Stimulated activated CD4-positive, alpha-beta T cell treated with anti-CD3 and anti-CD28 coated beads, TNF-alpha, amount 100 ng/mL, for 48 hours (primary cell): ENCODE measurements at places on chromosomes 11 and 22.

DNA sequence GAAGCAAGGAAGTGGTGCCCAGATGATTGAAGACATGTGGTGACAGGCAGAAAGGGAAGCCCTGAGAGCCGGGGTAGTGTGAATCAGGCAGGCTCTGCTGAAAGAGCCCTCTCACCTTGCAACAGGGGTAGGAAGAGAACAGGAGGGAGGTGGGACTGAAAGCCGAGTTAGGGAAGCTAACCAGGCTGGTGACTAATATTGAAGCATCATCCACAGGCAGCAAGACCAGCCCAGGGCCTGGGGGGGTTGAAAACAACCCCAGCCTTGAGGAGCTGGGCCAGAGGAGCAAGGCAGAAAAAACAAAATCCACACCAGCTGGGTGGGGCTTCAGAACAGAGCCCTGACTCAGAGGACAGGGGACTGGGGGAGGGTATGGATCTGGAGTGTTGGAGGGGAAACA lies 35.0 kb upstream of the CRTAM start:
- DNase-seq: no peak

DNA sequence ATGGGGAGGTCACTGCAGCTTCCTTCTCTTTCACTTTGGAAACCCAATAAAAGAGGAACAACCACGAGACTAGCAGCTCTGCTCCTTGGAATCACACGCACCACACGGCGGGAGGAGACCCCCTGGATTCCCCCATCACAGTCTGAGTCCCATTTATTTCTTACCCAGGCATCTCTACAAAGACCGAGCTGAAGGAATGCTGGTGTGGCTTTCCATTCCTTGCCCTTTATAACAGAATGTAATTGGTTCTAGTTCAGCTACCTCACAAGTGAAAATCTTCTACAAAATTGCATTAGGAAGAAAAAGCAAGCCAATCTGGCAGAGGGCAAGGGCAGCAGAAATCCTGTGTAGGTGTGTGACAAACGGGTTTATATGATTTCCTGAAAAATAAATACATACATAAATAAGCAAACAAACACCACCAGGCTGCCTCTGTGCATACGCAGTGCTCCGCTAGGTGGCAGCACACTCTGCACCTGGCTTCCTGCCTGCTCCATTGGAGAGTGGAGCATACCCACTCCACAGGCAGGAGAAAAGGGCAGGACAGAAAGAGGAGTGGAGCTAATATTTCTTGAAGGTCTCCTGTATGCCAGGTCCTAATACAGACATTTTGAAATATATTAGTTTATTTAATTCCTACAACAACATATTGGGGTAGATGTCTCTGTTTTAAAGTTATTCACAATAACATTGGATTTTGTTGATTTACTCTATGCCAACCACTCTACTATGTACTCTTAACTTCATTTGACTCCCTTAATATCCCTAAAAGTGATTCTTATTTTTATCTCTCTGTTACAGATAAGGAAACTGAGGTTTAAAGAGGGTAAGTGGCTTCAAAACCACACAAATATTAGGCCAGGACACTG lies 673.1 kb downstream of the KCNA4 start:
- DNase-seq: peak; percentile 14

DNA sequence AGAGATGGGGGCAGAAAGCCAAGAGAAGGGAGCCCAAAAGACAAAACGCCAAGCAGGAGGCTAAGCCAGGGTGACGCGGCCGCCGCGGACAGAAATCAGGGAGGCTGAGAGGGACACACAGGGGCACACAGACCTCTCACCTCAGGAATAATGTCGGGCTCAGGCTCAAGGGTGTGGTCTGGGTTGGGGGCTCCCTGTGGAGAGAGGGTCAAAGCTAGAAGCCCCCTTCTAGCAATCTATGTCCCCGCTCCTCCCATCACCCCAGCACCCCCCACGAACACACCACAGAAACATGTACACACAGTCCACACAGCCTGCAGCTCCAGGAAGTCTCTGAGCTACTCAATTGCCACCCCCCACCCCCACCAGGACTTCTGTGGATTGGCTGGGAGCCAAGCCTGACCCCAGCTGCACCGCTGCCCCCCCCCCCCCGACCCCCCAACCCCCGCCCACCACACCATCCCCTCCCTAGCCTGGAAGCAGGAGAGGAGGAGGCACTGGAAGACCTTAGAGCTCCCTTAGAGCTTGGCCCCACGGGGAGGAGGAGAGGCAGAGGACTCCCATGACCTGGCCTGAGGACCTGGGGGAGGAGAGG lies 6.9 kb downstream of the BCL9L start:
- DNase-seq: no peak

GRCh38 chr11:110029714-110030113 lies 63.5 kb upstream of the ZC3H12C start:
- DNase-seq: no peak

- no peak for DNase-seq
These were observed 124.3 kb upstream of the TTC12 start for GRCh38 chr11:113189909-113190667.

GRCh38 chr11:67237574-67237973 lies 28.7 kb upstream of the GRK2 start:
- no peak for DNase-seq

GRCh38 chr22:48370508-48371325 lies 1457.0 kb downstream of the BRD1 start:
- no peak for DNase-seq

DNA sequence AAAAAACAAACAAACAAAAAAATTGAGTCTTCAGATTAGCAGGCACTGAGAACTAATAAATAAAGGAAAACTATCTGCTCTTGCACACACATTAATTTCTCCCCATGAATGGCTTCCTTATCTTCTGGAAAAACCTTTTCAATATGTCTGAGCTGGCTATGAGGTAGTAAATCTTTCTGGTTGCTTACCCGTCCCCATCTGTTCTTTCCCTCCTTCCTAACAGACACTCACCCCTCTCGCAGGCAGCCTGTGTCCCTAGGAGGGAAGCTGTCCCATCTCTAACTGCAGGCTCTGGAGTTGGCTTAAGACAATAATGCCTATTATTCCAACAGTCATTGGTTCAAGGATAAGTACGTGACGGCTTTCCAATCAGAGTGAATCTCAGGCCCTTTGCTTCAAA lies 8.2 kb upstream of the SCUBE2 start:
- no peak for DNase-seq

DNA sequence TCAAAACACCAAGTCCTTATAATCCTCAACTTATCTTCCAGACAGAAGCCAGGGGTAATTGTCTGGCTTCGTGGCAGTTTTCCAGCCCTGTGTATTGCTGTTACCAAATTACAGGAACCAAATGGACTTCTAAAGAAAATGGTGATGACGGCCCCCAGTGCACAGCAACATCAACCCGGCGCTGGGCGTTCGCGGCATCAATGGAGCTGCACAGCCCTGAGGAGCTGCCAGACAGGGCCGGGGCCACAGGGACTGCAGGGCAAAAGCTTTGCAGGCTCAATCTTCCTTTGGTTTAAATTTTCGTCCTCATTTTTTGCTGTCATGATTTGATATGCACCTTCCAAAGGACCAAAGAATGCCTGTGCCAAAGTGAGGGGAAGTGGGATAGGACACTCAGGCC lies 292.5 kb downstream of the BRD1 start:
- DNase-seq: no peak

- DNase-seq: no peak
These were observed 164.6 kb downstream of the IGLL1 start for GRCh38 chr22:23415490-23415851.

- DNase-seq: no peak
These were observed 18.1 kb upstream of the CSTF3 start for GRCh38 chr11:33179348-33179803.

DNA sequence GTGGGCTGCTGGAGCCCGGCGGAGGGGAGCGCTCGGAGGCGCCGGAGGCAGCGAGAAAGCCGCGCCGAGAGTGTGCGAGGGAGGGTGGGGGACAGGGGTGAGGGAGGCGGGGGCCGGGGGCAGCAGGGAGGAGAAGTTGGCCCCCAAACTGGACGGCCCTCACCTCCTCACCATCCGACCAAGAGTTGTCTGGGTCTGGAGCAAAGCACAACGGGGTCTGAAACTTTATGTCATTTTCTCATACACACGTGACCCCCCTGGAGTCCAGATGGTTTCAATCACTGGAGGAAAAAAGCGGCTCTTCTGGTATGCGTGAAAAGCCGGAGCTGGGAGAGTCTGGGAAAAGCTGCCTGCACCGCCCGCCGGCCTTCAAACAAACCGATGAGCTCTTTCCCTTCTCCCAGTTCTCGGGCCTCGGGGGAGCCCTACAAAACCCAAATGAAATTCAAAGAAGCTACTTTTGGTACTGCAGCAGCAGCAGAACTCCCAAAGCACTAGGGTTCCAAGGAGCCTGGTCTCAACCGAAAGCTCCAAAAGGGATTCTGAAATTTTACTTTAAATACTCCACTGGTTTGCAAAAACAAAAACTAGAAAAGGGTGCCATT lies 39.7 kb upstream of the AKIP1 start:
- no peak for DNase-seq

DNA sequence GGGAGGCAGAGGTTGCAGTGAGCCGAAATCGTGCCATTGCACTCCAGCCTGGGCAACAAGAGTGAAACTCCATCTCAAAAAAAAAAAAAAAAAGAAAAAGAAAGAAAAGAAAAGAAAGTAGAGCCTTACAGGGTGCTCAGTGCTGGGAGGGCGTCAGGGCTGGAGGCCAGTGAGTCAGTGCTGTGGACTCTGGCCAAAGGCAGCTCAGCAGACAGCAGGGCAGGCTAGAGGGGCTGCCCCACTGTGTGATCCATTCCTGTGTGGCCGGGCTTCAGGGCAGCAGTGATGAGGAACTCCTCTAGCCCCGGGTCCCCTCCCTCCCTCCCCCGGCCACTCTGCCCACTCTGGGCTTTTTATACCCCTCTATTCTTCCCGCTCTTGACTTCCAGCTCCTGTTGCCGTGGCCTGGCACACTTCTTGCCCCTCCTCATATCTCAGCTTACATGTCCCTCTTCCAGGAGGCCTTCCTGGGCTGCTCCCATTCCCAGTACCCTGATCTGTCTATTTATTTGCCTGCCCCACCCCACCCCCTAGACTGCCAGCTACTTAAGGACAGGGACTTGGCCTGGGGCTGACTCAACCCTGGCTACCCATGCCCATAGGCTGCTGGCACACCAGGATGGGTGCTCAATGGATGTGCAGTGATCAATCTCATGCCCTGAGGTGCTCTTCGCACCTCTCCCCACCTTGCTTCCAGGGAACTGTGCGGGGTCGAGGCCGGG lies 10.1 kb downstream of the SYT12 start:
- DNase-seq: no peak

- DNase-seq: no peak
These were observed 1.1 kb downstream of the MTA2 start for GRCh38 chr11:62600367-62601121.

GRCh38 chr11:133902506-133902905 lies 54.3 kb downstream of the IGSF9B start:
- DNase-seq: no peak

DNA sequence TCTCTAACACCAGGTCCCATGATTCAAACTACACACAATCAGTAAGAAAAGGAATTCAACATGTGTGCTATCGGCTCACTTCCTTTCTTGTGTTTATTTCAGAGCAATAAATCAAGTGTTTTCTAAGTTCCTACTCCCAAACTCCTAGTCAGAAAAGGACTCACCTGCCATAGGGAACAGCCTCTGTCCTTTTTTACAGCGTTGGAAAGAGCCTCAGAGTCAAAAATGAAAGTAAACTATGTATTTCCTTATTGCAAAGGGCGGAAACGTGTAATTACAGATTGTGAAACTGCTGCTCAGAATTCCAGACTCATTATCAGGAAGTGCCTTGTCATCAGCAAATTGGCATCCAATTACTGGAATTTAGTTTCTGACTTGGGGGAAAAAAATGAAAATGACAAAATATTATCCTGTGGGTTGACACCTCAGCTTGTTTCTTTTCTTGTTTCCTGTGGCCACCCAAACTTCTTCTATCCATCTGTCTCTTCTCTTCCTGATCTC lies at the start of gene CASP4:
TSS of gene CASP4 (minus strand) at position 220 of the 501 bp plus-strand sequence. CDS start at position 171, 49 bp downstream.
- DNase-seq: no peak

- no peak for DNase-seq
These were observed 15.1 kb upstream of the CSRP3 start for GRCh38 chr11:19216709-19217374.

- DNase-seq: no peak
These were observed 12.3 kb downstream of the TPCN2 start for GRCh38 chr11:69060806-69061712.

DNA sequence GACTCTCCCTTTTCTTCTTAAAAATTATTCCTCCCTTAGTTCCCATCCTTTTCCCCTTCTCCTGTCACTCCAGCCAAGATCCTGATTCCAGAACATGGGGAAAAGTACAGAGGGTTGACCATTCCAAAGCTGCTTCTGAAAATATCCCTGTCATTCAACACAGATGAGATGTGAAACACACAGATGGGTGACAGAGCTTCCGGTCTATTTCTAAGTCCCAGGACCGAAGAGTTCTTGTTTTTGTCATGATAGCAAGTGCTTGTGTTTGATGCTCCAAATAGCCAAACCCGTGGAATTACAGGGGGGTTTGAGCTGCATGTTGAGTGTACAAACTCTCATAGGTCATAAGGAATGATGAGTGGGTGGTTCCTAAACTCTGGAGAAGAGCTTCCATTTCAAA lies 57.9 kb downstream of the PARVA start:
- no peak for DNase-seq

DNA sequence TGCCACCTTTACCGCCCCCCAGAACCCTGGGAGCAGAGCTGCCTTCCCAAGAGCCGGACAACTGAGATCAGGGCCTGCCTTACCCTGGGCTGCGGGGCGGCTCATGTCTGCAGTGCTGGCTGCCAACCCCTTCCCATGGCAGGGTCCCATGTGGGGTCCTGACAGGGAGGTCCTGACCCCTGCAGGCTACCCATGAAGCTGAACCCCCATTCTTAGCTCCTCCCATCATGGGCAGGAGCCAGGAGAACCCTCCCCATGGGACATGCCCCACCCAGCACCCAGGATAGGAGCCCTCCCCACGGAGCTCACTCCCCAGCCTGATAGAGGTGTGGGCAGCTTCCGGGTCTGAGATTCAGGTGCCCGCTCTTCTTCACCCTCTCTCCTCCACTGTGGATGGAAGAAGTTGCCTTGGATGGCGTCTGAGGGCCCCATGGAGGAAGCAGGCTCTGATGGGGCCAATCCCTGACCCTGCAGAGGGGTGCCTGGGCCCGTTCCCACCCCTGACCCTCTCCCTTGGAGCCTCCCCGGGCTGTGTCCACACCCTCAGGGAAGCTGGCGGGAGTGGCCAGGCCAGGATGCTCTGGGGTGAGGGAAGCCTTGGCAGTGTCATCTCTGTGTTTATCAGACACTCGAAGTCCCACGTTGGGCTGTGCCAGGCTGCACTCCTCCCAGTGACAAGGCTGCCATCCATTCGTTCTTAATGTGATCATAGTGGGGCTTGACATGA lies 1508.2 kb downstream of the BRD1 start:
- DNase-seq: no peak

DNA sequence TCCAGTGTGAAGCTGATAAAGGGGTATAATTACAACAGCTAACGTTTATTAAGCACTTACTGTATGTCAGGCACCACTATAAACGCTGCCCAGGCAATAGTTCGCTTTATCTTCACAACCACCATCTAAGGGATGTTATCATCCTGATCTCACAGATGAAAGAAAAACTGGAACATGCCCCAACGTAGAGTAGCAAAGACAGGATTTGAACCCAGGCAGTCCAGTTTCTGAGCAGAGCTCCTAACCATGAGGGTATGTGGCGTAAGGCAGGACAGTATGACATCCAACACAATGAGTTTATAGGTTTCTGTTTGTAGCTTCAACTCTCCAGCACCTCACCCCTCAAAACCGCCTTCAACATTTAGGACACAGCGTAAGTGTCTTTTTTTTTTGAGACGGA lies 59.5 kb downstream of the AHNAK start:
- DNase-seq: no peak

- DNase-seq: no peak
These were observed 1150.1 kb downstream of the BRD1 start for GRCh38 chr22:48677621-48678020.
